T follicular helper cell (primary cell): ENCODE measurements at places on chromosomes 7 and 10.

DNA sequence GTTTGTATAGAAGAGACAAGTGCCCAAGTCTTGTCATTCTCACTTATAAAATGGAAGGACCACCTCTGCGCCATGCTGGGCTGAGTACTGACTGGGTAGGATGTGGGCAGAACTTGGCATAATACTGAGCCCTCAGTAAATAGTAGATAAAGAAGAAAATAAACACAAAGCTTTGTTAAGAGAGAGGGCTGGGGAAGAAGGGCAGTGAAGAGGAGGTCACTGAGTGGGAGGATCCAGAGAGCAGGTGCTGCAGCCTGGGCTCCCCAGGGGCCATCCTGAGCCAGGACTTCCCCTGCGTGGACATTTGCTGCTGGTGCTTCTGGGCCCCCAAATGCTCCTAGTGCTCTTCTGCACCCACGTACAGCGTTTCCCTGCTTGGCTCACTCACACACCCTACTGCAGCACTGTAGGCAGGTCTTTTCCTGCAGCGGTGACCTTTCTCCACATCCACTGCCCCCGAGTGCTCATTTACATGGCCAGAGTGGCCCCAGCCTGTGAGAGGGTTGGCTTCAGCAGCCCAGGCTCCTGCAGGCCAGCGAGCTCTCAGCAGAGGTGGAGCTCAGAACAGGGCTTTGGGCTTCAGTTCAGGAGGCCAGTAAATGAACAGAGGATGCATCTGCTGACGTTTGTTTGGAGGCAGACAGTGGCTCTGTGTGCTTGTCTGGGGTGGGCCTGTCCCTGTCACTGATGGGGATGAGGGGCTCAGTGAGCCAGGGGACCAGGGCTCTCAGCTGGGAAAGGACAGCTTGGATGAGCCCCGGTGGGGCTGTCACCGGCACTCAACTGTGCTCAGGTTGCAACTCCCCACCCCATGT, 164.6 kb downstream of the ADARB2 start:
- no peak for DNase-seq

DNA sequence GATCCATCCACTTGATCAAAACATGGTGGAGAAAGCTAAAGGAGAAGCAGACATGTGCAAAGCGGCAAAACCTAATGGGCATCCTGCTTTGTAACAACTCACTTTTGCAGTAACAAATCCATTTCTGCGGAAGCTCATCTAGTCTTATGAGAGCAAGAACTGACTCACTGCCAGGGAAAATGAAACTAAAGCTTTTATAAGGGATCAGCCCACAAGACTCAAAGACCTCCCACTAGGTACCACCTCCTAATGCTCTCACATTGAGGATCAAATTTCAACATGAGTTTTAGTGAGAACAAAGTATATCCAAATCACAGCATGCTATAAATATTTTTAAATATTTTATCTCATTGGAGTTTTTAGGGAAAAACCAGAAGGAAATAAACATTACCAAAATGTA, 120.1 kb upstream of the GNAI1 start:
- no peak for DNase-seq

- DNase-seq: no peak
Observed at GRCh38 chr10:71697938-71698709, 21.5 kb downstream of the C10orf105 start.

- DNase-seq: no peak
Observed at GRCh38 chr7:31695859-31696614, 9.0 kb downstream of the PPP1R17 start.

DNA sequence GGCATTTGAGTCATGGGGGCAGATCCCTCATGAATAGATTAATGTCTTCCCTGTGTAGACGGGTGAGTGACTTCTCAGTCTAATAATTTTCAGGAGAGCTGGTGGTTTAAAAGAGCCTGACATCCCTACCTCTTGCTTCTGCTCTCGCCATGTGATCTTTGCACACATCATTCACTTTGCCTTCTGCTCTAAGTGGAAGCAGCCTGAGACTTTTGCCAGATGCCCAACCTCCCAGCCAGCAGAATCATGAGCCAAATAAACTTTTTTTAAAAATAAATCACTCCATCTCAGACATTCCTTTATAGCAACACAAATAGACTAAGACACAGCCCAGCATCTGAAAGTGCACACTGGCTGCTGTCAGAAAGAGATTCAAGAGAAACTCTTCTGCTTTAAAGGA, 155.2 kb downstream of the ZNF365 start:
- no peak for DNase-seq

DNA sequence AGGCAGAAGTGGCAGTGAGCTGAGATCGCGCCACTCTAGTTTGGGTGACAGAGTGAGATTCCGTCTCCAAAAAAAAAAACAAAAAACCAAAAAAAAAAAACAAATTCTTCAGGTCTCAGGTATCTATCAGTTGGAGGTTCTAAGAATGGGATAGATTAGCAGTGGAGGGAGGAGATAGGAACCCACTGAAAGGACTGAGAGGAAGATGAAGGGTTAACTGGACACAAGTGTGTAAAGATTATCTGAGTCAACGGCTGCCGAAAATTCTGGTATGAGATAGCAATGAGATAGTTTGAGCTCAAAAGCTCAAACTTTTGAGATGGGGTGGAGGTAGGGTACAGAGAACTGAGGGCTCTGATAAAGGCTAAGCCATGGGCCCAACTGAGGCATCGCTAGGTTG, 12.8 kb downstream of the ZNF467 start:
- DNase-seq: no peak

- no peak for DNase-seq
Observed at GRCh38 chr10:31554556-31554955, 235.5 kb downstream of the ZEB1 start.

DNA sequence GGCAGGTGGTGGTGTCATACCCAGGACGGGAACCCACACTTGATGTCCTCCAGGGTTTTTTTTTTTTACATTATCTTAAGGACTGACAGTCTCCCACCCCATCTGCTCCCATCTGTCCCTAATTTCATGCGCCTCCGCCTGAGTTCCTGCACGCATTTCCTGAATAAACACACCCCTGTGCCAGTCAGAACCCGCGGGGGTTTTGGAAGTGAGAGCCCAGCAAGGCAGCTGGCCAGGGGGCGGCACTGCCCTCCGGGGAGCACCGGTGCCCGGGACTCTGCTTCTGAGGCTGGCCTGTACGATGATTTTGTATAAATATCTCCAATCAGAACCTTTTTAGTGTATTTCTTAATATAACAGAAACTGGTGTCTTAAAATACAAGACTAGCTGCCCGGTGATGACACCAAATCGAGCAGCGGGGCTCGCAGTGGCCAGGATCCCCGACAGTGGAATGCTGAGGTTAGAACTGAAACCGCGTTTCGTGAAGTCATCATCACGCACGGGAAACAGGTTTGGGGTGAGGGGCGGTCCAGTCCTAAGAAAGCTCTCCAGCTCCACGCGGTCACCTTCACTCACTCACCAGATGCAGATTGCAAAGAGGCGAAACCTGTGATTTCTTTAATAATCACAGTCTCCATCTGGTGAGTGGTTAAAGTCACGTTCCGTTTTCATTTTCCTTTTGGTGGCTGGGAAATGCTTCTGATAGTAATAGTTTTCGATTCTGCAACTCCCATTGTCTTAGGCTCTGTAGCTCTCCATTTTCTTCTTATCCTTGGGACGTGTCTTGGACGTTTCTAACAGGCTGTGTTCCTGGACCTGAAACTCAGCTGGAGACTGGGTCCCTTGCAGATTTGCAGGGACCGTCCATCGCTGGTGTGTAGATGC, 19.7 kb downstream of the BNIP3 start:
- DNase-seq: no peak

GRCh38 chr10:101783736-101784118, 481 bp upstream of the NPM3 start:
- no peak for DNase-seq

GRCh38 chr7:110246118-110246517, 844.8 kb upstream of the LRRN3 start:
- DNase-seq: no peak

- no peak for DNase-seq
Observed at GRCh38 chr7:12866207-12866606, 178.8 kb downstream of the ARL4A start.

DNA sequence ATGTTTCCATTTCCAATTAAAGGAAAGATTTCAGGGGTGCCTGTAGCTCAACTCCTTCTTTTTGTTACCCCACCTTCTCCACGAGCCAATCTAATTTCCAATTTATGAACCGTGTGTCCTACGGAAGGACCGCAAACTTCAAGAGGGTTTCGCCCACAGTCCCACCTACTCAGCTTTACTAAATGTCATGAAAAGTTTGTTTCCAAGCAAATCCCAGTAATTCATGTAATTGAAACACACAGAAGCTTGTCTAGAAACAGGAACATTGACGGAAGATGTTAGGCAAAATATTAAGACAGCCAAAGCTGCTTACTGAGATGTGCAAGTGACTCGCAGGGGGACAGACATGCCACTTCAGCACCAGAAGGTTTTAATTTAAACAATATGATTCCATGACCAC, 32.9 kb upstream of the LYZL1 start:
- no peak for DNase-seq

DNA sequence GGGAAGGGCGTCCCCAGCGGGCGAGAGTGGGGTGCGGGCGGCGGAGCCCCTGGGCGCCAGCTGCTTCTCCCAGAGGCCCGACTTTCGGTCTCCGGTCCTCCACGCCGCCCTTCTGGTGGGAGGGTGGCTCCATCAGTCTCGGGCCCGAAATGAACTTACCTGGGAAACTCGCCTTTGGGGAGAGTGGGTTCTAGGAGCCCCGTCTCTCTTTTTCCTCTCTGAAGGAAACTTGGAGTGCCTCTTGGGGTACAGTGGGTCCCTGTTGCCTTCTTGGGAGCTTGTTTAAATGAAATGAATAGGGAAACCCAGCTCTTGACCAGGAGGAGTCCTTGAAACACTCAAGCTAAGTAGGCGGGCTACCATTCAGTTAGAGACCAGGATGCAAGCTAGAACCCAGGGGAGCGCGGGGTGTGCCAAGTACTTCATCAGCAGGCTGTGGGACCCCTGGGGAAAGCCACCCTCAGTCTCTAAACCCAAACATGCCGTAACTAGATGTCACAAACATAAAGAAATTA, 1.3 kb downstream of the SLC26A4 start:
- DNase-seq: no peak

GRCh38 chr7:76060842-76061241, 12.9 kb downstream of the MDH2 start:
- no peak for DNase-seq

- no peak for DNase-seq
Observed at GRCh38 chr7:82293467-82293866, 150.1 kb downstream of the CACNA2D1 start.

DNA sequence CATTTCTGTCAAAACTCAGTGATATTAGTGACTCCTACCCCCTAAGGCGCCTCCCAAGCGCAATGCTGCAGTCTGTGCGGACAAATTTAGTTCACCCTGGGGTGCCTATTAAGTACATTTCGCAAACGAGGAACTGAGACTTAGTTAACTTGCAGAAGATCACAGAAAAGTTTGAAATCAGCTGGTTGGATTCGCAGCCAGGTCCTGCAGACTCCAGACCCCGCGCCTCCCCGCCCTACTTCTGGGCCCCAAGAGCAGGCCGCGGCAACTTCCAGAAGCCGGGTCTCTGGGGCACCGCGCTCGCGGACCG, 588 bp downstream of the CYREN start:
- no peak for DNase-seq

GRCh38 chr7:112280267-112280666, 73.8 kb downstream of the ZNF277 start:
- DNase-seq: no peak

DNA sequence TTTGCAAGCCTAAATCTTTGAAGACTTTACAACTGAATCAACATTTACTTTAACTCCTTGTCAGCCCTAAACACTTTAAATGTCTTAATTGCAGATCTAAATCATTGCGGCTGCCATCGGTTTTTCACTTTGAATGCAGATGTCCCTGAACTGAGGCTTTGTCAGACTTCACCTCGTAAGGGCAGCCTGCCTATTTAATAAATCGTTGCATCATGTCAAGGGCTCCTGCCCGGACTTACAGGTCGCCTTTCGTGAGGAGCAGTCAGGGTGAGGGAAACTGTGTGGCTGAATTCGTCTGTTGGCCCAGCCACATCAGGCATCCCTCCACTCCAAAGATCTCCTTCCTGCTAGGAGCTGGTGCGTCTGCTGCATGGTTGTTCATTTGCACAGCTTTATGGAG, 368.2 kb upstream of the NPVF start:
- no peak for DNase-seq

- DNase-seq: no peak
Observed at GRCh38 chr10:21507150-21507549, 18.3 kb downstream of the SKIDA1 start.
